MCF 10A (cell line): ENCODE measurements at places on chromosomes 16 and 17.

DNA sequence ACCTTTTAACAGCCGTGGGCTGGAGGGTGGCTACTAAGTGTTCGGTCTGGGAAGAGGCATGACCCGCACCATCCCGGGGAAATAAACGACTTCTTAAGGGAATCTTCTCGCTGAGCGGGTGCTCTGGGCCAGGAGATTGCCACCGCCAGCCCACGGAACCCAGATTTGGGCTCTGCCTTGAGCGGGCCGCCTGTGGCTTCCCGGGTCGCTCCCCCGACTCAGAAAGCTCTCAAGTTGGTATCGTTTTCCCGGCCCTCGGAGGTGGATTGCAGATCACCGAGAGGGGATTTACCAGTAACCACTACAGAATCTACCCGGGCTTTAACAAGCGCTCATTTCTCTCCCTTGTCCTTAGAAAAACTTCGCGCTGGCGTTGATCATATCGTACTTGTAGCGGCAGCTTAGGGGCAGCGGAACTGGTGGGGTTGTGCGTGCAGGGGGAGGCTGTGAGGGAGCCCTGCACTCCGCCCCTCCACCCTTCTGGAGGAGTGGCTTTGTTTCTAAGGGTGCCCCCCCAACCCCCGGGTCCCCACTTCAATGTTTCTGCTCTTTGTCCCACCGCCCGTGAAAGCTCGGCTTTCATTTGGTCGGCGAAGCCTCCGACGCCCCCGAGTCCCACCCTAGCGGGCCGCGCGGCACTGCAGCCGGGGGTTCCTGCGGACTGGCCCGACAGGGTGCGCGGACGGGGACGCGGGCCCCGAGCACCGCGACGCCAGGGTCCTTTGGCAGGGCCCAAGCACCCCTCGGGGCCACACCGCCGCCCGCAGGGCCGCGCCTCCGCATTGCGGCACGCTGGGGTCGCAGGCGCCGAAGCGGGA, 3.6 kb upstream of the CBX4 start:
- no peak for DNase-seq

DNA sequence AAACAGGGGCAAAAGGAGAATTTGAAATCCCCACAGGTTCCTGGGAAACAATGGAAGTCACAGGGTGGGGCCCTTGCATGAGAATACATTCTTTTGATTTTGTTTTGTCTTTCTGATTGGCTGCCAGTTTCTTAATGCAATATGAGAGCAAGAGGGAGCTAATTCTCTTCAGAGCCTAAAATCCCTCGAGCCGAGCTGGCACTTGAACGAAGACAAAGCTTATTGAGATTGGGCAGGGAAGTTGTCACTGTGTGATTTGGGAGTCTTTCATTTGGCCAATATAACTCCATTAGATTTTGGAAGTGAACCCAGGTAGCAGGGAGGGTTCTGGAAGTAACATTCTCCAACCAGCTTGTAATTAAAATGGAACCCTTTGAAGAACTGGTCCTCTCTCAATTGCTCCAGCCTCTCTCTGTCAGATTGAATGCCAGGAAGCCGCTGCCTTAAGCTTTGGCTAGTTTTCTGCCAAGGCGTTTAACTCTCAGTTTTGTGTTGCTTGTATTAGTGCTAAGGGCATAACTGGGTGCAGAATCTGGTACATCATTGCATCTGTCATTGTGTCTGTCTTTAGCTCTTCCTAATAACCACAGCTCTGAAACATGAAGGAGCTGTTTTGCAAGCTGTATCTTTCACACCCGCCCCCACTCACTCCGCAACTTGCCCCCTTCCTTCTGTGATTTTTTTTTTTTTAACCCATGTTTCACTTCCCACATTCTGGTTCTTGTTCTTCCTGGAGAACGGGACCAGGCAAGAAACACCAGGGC, 272.0 kb downstream of the MAF start:
- peak; percentile 34 for DNase-seq

DNA sequence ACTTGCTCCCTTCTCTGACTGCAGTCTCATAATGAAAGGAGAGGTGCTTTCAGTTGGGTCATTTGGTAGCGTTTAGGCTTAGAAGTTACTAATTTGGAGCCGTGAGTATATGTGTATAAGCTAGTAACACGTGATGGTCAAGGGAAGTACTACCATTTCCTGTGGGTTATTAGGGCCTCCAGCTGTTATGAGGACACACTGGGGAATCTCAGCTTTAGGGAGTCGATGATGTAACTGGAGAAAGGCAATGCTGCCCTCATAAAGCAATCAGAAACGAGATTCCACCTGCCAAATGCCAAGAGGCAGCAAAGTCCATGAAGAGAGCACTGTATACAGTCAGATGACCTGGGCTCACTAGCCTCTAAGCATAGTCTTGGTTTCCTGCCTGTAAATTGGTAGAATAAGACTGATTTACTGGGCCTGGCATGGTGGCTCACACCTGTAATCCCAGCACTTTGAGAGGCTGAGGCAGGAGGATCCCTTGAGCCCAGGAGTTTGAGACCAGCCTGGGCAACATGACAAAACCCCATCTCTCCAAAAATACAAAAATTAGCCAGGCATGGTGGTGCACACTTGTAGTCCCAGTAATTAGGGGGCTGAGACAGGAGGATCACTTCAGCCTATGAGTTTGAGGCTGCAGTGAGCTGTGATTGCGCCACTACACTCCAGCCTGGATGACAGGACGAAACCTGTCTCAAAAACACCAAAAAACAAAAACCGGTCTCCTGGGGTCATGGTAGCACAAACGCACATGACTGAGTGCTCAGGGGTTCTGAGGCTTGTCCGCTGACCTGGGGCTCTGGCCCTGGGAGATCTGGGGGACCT, 53.0 kb downstream of the SF3B3 start:
- peak; percentile 86 for DNase-seq

- DNase-seq = no peak
Observed at GRCh38 chr16:69166946-69167930, 19.7 kb upstream of the SNTB2 start.

DNA sequence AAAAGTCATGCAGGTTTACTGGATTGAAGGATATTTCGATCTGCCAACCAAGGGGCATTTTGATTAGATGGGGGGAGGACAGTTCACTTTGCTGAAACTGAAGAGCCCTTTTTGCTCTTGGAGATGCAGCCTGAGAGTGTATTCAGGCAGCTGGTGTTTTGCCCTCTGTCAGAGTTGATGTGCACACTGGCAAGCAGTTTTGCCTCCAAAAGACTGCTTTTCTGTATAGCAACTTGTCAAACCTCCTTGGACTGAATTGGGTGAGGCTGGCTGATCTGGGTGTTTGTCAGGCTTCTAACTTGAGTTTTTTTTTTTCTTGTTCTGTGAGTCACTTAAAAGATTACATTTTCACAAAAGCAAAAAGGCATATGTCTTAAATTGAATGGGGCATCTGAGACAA, 22.6 kb upstream of the ANKFN1 start:
- DNase-seq = no peak

- no peak for DNase-seq
Observed at GRCh38 chr16:31427441-31428278, 500 bp downstream of the COX6A2 start.
